PC-3 (cell line): ENCODE measurements at places on chromosomes 12 and 14. TPM values are rescaled to one million over a fixed set of nuclear protein-coding genes. Genes with fewer than 3 reads are reported as not detected.

DNA sequence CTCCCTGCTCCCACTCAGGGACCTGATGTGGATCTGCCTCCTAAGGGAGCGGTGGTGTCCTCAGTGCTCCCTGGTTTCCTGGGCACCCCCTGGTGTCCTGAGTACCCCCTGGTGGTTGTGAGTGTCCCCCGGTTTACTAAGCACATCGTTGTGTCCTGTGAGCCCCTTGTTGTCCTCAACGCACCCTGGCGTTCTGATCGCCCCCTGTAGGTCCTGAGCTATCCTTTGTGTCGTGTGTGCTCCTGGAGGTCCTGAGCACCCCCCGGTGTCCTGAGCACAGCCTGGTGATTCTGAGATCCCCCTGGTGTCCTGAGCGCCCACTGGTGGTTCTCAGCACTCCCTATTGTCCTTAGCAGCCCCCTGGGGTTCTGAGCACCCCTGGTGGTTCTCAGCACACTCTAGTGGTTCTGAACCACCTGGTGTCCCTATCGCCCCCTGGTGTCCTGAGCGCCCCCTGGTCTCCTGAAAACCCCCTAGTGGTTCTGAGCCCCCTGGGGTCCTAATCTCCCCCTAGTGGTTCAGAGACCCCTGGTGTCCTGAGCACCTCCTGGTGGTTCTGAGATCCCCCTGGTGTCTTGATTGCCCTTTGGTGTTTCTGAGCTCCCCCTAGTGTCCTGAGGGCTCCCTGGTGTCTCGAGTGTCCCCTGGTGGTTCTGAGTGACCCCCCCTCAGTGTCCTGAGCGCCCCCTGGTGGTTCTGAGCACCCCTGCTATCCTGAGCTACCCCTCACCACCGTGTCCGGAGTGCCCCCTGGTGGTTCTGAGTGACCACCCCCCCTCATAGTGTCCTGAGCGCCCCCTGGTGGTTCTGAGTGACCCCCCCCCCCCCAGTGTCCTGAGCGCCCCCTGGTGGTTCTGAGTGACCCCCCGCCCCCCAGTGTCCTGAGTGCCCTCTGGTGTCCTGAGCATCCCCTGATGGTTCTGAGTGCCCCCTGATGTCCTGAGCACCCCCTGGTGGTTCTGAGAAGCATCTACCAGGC, 615.1 kb downstream of the TMEM121 start:
- no peak for DNase-seq

The NFATC4 gene
- 11.5 and 15.1 TPM in 2 replicates for total RNA-seq

- DNase-seq = no peak
Measured at GRCh38 chr12:3227076-3227975, 150.1 kb downstream of the TSPAN9 start.

GRCh38 chr12:119206348-119207062, 27.8 kb downstream of the HSPB8 start:
- no peak for DNase-seq

GRCh38 chr12:57626921-57627445, 6.0 kb downstream of the B4GALNT1 start:
- DNase-seq = no peak

GRCh38 chr12:66956300-66956699, 277.4 kb upstream of the GRIP1 start:
- DNase-seq = peak; percentile 67

- no peak for DNase-seq
Measured at GRCh38 chr12:111440631-111441030, 34.9 kb downstream of the SH2B3 start.

DNA sequence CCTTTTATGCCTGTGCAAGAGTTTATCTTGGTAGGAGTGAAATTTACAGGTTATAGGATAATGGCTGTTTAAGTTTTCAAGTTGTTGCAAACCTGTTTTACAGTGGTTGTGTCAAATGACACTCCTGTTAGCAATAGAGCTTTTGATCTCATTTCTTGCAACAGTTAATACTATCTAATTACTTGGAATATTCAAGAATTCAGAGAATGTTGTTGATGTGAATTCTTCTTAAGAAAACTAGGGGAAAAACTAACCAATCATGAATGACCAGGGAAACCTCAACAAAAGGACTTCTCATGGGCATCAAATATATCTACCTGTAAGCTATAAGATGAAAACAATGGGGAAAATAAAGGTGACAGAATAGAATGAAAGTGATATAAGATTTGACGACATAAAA, 85.0 kb downstream of the IPO8 start:
- no peak for DNase-seq

DNA sequence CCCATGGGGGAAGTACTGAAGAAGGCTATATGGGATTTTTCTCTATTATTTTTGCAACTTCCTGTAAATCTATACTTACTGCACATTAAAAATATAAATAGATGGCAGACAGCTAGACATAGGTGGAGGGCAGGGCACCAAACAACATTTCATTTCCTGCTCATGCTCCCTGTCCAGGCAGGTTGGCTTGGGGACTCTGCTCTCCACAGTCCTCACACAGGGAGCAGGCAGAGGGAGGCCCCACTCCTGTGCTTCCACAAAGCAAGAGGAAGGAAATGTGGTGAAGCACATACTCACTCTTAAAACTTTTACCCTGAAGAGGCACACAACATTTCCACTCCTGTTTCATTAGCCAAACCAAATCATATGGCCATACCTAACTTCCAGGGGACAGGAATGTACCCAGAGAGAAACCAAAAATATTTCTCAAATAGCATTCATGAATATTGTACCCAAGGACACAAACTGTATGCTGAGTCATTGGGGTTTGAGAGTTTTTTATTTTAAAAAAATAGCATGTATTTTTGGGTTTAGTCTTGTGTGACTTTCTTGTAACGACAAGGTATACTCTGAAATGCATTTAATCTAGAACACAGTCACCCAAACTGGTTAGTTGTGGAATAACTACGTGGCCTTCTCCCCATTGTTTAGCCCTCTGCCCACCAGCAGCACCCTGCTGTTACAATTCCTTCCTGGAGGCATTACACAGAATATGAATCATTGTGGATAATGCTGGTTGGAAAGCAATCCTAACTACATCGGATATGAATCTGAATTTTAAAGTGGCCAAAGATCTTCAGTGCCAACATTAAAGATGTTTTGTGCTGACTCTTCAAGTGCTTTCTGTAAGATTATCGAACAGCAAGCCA, 40.9 kb downstream of the RTN1 start:
- DNase-seq = peak; percentile 44

DNA sequence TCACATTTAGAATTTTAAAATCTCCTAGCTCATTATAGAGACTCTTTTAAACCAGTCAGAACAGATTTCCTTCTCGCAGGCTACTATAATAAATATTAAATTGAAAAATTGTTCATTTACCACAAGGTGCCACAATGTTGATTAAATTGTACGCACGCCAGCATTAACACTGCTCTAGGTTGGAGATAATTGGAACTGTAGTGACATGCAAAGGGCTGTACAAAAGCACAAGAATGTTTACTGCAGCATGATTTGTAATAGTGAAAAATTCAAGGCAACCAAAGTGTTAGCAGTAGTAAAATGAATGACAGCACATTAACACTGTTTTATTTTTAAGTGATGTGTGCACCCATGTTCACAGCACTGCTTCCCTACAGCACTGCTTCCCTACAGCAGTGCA, 52.5 kb downstream of the TMEM132D start:
- no peak for DNase-seq

The CACNA2D4 gene
- total RNA-seq = not detected in 2 replicates

DNA sequence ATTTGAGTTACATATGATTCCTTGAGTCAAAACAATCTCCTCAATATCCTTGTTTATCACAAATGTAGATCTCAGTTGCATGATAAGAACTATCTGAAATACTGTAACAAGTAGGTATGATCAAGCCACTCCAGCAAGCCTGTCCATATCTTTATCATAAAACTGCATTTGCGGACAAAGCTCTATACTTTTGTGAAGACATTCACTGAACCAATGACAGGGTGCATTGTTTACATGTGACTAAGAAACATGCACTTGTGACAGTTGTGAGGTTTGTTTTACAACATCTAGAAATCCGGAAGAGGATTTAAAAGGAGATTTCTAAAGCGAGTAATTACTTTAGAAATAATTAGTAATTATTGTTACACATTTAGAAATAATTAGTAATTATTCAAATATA, 111.7 kb downstream of the PPP2R5E start:
- DNase-seq = no peak

DNA sequence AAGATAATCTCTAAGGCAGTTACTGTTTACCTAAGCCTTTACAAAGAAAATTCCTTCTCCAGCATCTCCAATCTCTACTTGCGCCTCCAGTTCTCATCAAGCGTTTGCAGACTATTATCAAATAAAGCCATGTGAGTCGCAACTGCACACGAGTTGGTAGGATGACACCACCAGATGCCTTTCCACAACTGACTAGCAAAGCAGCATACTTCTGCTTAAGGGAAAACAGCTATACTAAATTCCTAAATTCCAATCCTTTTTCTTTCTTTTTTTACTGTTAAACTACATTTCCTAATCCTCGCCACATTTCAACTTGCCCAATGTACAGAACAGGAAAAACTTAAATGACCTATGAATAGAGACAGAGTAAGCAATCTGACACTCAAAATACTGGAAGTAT, 166.7 kb downstream of the ITPR2 start:
- DNase-seq = no peak

- DNase-seq = no peak
Measured at GRCh38 chr12:578748-579419, 84.4 kb downstream of the NINJ2 start.

The ANGEL1 gene
- 9.2 and 12.4 TPM in 2 replicates for total RNA-seq

- peak; percentile 67 for DNase-seq
Measured at GRCh38 chr14:50714450-50715073, 46.5 kb upstream of the SAV1 start.

GRCh38 chr14:70317969-70318634, 41.4 kb downstream of the COX16 start:
- DNase-seq = peak; percentile 73

GRCh38 chr12:4433745-4434058, 11.9 kb downstream of the FGF6 start:
- DNase-seq = no peak

The NTF3 gene
- total RNA-seq = not detected in 2 replicates

The NEUROD4 gene
- total RNA-seq = not detected in 2 replicates

The ADCY4 gene
- total RNA-seq = 0.04 TPM in 1 of 2 replicates, not detected in the other

The MYO1A gene
- 0.17 TPM in 1 of 2 replicates, not detected in the other for total RNA-seq

The IFI27L1 gene
- total RNA-seq = 7.8 and 16.9 TPM in 2 replicates

DNA sequence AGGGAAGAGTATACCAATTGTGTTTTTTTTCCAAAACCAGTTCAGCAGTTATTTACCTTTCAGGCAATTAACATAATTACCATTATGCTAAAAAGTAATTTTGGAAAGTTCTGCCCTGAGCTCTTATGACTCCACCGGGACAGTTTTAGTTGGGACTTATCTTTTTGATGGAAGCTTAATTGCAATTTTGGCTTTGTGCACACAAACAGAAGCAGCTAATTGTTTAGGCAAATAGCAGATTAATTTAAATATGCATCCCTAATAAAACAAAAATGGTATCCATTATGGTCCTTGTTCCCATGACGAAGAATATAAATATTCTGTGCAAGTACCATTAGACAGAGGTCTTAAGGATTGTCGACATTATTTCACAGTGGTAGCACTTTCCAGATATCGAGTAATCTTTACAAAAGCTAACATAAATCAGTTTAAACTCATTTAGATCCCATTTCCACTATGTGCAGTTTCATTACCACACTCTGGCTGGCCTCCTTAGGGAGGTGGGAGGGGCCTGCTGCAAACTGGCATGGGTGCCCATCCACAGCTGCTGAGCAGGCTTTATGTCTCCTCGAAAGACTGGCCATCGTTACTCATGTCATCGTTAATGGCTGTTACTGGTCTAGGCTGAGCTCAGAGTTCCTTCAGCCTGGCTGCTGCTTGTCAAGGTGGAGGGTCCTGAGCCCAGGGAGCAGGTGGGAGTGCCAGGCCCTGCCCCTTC, 68.2 kb downstream of the FBXW8 start:
- no peak for DNase-seq

DNA sequence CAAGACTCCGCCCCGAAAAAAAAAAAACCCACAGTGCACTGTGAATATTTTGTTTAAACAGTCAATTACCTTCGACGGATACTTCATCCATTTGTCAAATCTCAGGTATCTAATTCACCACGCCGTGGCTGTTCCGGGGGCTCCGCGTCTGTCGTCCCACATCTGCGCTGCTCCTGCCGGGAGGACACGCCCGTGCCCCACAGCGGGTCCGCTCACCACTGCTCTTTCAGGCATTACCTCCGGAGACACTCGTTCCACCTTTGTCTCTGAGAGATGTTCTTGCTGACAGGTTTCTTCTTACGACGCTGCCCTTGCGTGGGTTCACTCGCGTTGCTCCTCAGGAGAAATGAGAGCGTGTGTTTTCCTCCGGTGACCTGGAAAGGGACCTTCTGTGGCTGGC, 46.9 kb upstream of the FBRSL1 start:
- DNase-seq = no peak

The RAPGEF3 gene
- total RNA-seq = 6.7 and 9.3 TPM in 2 replicates

GRCh38 chr12:132625731-132626430, 7.3 kb downstream of the P2RX2 start:
- no peak for DNase-seq

The ESR2 gene
- total RNA-seq = 0.18 and 0.35 TPM in 2 replicates

DNA sequence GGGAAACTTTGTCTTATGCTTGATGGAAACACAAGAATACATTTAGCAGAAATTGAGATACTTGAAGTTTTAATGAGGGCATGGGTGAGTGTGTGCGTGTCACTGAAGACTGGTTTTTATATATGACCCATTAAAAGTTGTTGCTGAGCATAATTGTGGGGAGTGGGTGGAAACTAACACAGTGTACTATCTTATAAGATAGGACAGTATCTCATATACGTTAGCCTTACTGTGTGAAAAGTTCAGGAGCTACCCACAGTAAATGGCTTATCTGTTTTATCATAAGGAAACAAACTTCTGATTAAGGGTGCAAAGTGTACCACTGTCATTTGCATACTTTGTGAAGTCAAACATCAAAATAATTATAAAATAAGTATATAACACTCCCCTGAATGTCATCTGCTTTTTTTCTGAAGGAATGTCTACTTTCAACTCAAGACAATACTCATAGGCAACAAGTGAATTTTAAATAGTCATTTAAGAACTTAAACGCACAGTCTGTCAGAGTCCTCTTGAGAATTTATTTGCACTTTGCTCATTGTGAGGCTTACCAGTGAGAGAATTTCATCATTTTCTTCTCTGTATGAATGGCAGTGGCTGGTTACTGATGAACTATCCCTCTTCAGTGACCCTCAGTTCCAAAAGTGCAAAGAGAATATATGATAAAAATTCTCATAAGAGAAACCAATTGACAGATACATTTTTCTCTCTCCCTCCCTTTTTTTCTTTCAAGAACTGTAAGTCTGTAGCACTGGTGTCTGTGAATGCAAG, 4.2 kb downstream of the PDE3A start:
- DNase-seq = no peak
